ENCODE measurements at places on chromosomes 5 and 9.

- DNase-seq: peak; percentile 13
Measured at GRCh38 chr5:9226016-9226536, 319.8 kb downstream of the SEMA5A start.

DNA sequence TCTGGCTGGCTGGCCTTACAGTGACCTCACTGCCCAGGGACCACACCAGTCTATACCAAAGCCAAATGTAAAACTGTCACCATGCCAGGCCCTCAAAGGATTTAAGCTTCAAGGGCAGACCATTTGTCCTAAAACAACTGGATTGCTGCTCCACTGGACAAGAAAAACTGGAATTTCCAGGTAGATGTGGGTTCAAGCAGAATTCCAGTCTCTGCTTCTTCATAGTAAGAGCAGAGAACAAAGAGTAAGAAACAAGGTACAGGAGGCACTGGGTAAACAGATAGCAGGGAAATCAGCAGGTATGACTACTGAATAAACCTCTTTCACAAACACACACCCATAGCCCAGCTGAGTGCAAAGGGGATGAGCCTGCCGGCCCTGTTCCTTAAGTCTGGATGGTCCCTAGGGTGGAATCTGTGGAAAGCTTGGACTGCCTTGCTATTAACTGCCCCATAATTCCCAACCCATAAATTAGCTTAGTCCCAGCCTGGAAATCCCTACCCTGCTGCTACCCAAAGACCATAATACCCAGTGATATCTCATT is 5.5 kb downstream of the B4GALT1 start:
- no peak for DNase-seq

GRCh38 chr5:108025957-108026356 is 355.2 kb upstream of the EFNA5 start:
- DNase-seq: no peak

DNA sequence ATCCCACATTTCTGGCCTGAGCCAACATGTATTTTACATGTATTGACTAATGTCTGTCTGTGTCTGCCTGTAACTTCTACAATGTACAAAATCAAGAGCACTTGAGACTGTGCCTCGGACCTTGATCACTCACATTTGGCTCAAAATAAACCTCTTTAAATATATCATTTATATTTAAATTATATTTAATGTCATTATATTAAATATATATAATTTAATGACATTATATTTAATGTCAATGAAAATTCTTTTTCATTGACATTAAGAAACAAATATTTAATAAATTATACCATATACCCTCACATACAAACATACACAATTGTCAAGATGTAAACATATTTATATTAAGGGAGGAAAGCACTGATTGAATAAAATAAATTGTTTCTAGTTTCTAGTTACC is 1099.8 kb upstream of the CDH18 start:
- DNase-seq: no peak

GRCh38 chr9:83538172-83538889 is at the start of gene FRMD3:
TSS of gene FRMD3 (minus strand) at chr9:83538401. CDS start at chr9:83538231, 170 bp downstream.
- peak; percentile 84 for DNase-seq

DNA sequence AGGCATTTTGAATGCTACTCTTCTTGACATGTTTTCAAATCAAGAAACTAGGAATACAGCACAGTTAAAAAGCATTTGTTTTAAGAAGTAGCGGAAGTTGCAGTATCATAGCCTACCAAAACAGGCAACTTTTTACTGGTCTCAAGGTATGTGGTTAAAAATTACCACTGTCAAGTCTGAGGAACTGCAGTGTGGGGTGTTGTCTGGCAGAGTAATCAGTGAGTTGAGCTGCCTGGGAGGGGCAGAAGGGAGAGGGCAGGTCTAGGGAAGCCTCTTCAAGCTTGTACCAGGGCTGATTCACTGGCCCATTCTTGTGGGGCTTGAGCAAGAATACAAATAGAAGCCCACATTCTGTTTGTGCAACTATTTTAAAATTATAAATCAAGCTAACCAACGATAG is 42.4 kb upstream of the SV2C start:
- DNase-seq: no peak

- DNase-seq: no peak
Measured at GRCh38 chr5:76715486-76715735, 515 bp upstream of the F2R start.

GRCh38 chr5:110431603-110432002 is 294.9 kb downstream of the TMEM232 start:
- DNase-seq: no peak

- DNase-seq: no peak
Measured at GRCh38 chr9:100580257-100580656, 2.4 kb downstream of the CAVIN4 start.

DNA sequence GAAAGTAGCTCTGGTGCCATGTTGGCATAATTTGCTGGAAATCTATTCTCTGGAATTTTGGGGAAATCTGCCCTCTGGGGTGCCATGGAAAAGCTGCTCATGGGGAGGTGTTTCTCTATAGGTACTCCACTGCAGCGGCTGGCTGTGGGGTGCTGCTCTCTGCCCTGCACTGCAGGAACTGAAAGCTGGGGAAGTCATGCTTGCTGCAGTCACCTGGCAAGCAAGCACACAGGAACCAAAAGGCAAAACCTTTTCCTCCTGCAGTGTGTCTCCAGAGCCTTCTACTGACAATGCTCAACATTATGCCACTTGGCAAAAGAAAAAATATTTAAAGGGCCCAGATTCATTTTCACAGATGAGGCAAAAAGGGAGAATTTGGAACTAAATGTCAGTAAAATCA is 25.8 kb upstream of the CARNMT1 start:
- DNase-seq: no peak

DNA sequence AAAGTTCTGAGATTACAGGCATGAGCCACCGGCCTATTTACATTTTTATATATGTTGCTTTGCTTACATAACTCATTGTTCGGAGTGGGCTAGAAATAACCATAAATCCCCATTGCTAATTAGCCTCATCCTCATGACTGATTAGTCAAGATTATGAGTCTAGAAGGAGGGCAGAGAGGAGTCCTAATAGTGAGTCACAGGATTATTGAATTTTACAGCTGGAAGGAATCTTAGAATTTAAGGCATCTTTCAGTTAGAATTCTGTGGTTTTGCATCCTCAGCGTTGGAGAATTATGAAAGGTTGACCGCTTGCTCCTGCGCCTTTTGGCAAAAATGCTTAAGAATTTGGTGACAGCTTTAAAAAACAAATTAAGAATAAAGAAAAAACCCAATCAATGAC is 2.6 kb upstream of the PBX3 start:
- peak; percentile 89 for DNase-seq

GRCh38 chr5:121378046-121378445 is 473.6 kb upstream of the FTMT start:
- no peak for DNase-seq

DNA sequence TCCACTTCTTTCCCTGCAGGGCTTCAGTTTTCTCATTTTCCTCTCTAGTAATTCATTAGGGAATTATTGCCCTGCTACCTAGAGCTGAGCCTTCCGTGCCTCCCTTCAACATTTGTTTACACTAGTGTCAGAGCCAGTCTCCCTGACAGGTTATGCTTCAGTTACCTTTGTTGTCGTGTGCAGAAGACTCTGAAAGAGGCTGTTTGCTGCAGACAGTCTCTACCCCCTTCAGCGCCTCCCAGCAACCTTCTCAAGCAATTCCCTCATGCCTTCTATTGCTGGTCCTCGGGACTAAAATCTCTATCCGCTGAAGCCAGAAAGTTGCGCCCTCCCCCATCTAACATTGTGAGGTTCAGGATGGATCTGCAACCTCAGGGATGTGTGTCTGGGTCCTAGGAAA is 12.8 kb downstream of the RALGPS1 start:
- DNase-seq: no peak

GRCh38 chr5:58731641-58732040 is 148.8 kb downstream of the RAB3C start:
- DNase-seq: no peak

- DNase-seq: peak; percentile 42
Measured at GRCh38 chr9:116099821-116100220, 53.8 kb upstream of the PAPPA start.

DNA sequence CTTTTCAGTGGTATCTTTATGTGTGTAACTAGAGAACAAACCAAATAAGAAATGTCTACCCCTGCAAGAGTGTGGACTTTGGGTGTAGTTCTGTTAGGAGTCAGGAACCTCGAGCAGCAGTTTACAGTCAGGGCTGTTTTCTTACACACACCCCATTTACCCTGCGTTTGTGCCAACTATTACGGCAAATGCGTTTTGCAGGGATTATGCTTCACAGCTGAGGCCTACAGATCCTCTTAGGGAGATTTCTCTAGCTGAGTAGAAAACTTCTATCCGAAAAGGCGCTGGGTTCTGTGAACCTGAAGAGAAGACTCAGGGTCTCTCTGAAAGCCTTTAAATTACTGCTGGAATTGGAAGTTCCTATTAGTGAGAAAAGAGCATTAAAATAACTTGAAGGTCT is 51.4 kb downstream of the ACER2 start:
- no peak for DNase-seq

- DNase-seq: peak; percentile 60
Measured at GRCh38 chr5:157473383-157474320, 13.6 kb downstream of the NIPAL4 start.

- no peak for DNase-seq
Measured at GRCh38 chr5:55096861-55097260, 5.6 kb upstream of the GZMA start.

DNA sequence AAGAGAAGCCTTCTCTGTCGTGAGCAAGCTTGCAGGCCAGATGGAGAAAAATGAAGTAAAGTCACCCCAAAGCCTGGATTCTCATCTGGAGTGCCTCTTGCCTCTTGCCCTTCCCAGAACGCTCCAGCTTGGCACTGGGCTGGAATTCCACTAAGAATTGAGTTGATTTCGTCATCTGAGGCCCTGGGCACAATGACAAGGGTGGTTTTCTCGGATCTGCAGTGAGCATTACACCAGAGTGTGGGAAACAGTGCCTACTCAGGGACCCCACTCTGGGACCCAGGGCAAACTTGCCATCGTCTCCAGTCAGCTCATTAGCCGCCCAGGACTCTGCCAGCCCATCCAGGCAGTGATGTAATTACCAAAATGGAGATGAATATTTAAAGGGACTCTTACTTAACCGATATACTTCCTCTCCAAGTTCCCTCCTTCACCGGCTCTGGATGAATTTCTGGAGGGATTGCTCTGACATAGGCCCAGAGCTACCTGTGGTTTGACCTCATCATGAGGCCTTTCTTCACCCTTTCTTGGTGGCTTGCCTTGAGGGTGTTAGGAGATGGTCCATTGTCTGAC is 44.7 kb upstream of the LCP2 start:
- DNase-seq: peak; percentile 21

- no peak for DNase-seq
Measured at GRCh38 chr9:76649894-76650293, 114.3 kb upstream of the PCA3 start.

GRCh38 chr5:110288766-110289511 is 437.5 kb downstream of the TMEM232 start:
- peak; percentile 99 for DNase-seq

GRCh38 chr5:157471709-157472108 is 11.7 kb downstream of the NIPAL4 start:
- peak; percentile 26 for DNase-seq
